NCI-H1436 (cell line): ENCODE measurements at places on chromosomes 4 and X.

DNA sequence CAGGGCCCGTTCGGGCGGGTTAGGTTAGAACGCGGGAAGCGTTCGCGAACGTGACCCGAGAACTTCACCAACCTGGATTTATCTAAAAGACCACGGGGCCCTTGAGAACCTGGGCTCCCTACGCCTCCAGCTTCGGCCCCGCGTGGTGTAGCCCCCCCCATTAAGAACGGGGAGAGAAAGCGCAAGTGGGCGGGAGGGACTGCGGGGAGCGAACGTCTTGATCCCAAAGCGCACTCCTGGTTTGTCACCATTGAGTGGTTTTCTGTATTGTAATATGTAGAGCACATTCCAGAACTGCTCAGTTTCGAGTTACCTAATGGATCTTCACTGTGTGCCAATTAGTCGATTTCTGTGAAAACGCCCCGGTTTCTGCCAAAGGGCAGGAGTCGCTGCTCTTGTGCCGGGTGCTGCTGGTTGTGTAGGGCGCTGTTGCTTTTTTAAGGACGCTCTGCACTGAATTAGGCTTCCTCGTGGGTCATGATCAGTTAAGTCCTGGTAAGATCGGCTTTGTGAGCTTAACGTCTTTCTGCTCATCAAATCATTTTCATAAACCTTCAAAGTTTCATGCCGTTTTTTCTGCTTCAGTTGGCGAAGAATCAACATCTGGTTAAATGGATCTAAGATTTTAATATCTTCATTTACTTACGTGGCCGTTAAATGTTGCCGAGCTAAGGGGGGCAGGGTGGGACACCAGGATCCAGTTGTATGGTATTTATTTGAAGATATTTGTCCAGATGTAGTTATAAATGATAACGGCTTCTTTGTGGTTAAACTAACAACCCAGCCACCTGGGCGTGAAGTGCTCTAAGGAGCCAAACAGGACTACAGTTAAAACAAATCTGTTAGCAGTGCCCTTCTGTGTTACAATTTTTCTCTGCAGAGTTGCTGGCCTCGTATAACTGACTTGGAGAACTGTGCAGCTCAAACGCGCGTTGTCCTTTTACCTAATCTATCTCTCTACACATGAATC lies 809 bp downstream of the MND1 start:
- peak; percentile 20 for DNase-seq

DNA sequence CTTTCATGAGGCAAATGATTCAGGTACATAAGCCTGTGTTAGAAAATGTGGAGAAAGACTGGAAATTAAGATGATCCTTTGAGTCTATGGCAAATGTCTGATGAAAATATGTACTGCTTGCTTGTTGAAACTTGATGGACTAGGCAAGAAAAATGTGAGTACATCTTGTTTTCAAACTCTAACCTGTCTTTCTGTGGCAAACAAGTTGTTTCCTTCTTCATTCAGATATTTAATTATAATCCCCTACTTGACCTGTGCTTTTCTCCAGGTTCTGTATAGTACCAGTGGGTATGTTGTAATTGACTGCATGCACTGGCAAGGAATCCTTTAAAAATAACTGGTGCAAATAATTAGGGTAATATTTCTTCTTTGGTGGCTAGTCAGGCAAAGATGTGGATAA lies 136.7 kb downstream of the ARHGAP24 start:
- no peak for DNase-seq

- DNase-seq: no peak
Measured at GRCh38 chr4:43990551-43990950, 458.1 kb downstream of the KCTD8 start.

DNA sequence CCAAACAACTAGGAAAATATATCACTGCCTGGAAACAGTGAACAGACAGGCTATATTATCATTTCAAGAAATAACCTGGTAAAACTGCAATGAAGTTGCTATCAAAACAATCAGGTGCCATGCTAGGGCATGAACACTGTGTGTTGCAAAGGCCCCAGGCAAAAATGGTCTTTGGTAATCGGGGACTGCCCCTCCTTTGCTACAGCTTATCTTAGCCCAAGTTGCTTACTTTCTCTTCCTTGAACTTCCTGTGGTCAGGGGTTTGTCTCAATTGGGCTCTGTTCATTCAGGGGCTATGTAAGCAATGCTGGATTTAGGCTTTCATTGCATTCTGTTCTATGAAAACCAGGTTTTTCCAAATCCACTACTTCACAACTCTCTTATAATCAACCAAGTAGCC lies 30.4 kb downstream of the SCML1 start:
- no peak for DNase-seq

DNA sequence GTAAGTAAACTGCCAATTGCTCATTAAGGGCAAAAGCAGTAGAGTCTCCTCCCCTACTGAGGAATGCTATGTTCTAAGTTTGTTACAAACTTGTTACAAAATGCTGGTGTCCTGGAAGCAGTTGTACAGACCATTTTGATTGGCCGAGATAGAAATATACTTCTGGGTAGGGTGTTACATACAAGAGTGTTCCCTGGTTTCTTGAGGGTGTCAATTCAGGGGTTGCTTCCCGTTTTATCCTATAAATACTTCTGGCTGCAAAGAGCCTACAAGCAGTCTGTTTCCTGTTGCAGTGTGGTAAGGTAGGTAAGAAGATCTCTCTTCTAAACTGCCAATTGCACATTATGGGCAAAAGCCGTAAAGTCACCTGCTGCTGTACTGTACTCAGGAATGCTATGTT lies 5.7 kb downstream of the TRPC5OS start:
- no peak for DNase-seq

DNA sequence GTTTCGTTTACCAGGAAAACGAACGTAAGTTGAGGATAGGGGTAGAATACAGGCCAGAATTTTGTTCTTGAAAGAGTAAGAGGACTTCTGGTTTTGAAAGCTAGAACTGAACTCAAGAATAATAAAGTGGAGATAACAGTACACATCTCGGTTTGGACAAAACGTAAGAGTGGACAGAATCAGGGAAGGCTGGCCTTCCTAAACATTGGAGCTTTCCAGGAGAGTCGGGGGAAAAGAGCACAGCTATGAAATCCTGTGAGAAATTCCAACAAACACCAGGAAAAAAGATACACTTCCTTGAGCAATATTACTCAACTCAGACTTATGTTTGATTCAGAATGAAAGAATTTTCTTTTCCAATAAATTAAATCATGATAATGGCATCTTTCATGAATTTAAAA lies 1.2 kb downstream of the CTSO start:
- DNase-seq: no peak

GRCh38 chrX:131322651-131323050 lies 33.5 kb upstream of the IGSF1 start:
- no peak for DNase-seq

- DNase-seq: no peak
Measured at GRCh38 chrX:41051288-41051687, 34.0 kb upstream of the USP9X start.

- no peak for DNase-seq
Measured at GRCh38 chr4:41538017-41538733, at the start of gene LIMCH1. LIMCH1 (plus strand) TSS chr4:41538157; CDS start chr4:41605996, 67,839 bp downstream.

GRCh38 chr4:109444182-109444844 lies 10.7 kb downstream of the SEC24B start:
- DNase-seq: no peak

GRCh38 chr4:98260047-98260578 lies 1.1 kb upstream of the RAP1GDS1 start:
- DNase-seq: no peak

GRCh38 chr4:84529169-84529751 lies 30.2 kb upstream of the NKX6-1 start:
- DNase-seq: peak; percentile 35

- no peak for DNase-seq
Measured at GRCh38 chrX:45584717-45585116, 384.0 kb upstream of the DIPK2B start.

- DNase-seq: no peak
Measured at GRCh38 chrX:10725071-10725470, 104.7 kb upstream of the MID1 start.

GRCh38 chr4:172725581-172725980 lies 443.0 kb upstream of the GALNT7 start:
- no peak for DNase-seq

- DNase-seq: no peak
Measured at GRCh38 chr4:53651156-53651735, 60.0 kb upstream of the LNX1 start.

DNA sequence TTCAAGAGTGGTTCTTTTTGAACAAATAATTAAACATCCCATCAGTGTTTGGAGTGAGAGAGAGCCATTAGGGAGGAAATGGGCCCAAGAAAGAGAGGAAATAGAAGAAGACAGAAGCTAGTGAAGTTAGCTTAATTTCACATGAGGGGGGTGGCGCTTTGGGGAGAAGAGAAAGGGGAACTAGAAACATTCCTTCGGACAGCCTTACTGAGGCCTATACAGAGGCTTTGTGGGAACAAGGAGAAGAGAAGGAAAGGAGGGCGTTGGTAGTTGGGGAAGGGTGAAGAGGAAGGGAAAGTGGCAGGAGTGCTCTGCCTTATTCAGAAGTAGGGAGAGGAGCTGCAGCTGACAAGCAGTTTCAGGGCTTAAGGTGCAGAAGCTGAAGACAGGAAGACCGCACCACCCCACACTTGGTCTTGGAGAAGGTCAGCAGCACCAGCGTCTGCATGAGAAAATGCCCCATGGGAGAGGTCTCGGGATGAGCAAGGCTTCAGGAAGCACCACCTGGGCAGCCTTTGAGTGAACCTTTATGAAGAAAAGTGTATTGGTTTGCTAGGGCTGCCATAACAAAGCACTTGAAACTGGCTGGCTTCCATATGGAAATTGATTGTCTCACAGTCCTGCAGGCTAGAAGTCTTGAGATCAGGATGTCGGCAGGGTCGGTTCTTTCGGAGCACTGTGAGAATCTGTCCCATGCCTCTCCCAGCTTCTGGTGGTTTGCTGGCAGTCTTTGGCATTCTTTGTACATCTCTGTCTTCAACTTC lies 85.1 kb downstream of the KIT start:
- DNase-seq: no peak

GRCh38 chr4:189376901-189377300 lies 563.8 kb upstream of the FRG1 start:
- DNase-seq: no peak

DNA sequence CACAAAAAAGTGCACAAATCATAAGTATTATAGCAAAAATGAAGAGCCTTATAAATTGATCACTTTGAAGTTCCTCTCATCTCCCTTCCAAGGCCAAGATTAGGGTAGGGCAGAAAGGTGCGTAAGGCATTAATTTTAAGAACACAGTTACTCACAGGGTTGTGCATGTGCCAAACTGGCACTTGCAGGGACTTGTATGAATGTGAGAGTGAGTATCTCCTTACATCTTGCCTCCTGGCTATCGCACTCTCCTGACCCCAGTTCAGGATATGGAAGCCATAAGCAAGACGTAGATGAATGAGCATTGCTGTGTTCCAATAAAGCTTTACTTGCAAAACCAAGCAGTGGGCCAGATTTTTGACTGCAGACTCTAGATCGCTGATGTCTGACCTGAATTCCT lies 510.1 kb upstream of the AADAT start:
- no peak for DNase-seq

- no peak for DNase-seq
Measured at GRCh38 chr4:179766938-179767337, 2324.7 kb upstream of the AGA start.

- DNase-seq: no peak
Measured at GRCh38 chr4:87420276-87420830, 2.0 kb upstream of the NUDT9 start.

DNA sequence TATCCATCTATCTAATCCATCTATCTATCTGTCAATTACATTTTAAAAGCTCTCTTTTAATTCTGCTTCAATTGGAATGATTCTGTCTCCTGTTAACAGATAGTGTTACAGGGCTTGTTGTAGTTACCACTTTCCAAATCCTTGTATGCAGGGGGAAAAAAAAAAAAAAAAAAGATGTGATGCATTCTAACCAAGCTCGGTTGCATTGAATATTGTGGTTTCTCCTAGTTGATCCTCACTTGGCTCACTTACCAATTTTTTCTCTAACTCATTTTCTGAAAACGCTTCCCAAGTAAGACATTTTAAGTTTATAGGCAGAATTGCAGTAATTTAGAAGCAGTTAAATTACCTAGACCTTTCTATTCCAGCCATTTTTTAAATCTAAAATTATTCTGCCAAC lies 327.9 kb upstream of the PITX2 start:
- DNase-seq: no peak

DNA sequence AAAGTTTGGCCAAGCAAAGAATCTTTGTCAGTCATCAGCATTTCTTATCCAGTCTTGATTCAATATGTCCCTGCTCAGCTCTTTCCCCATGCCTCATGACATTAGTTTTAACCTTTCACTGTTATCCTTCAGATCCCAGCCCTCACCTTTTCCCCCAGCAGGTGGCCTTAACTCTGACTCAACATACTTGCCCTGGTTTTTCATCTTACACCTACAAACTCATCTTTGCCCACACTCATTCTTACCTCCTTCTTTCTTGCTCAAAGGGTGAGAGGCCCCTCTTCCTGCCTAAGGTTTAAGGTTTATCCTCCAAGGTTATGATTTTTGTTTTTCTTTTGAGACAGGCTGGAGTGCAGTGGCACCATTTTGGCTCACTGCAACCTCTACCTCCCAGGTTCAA lies 10.6 kb upstream of the ANXA5 start:
- no peak for DNase-seq

DNA sequence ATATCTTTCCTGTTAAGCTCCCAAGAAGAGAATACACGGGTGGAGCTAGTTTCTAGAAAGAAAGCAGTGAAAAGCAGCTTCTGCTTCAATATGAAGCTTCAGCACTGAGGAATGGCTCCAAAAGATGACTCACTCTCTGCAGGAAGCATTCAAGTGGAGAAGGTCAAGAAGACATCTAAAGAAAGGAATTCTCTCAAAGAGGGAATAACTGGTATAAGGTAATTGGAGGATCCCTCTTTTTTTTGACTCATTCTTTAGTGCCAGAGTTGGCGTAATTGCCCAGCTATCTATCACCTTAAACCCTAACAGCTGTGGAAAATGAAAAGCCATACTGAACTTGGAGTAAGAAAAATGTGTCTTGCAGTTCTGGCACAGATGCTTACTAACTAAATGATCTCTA lies 3.5 kb downstream of the EDA2R start:
- no peak for DNase-seq

GRCh38 chr4:120844528-120844921 lies 78.0 kb downstream of the PRDM5 start:
- DNase-seq: no peak

- DNase-seq: peak; percentile 32
Measured at GRCh38 chrX:102517326-102517725, 787 bp upstream of the TMSB15A start.

DNA sequence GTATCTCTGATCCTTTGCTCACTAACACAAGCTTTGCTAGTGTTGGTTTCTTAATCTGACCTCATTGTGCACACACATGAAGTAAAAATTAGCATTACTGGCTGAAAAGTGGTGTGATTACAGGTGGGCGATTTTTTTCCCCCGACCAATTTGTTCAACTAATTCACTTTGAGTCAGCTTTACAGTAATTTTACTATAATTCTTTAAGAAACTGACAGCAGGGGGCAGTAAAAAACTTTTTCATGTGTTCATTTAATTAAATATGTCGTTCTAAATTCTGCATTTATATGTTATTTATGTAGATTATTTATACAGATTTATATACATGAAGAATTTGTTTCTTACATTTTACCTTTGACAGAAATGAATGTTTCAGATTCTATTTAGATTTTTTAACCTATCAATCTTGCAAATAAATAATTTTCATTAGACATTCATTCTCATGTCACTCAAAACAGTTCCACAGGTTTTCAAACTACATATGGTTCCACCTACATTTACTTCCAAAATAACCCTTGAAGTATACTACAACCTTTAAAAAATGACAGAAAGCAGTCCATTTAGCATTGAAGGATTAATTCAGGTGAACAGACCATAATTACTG lies 17.5 kb downstream of the PALLD start:
- peak; percentile 17 for DNase-seq

GRCh38 chrX:141220342-141221008 lies 21.8 kb downstream of the SPANXC start:
- DNase-seq: no peak

- no peak for DNase-seq
Measured at GRCh38 chr4:187840814-187841213, 154.8 kb upstream of the ZFP42 start.
